Left hindlimb (tissue), 1 donor: ENCODE measurements at places on chromosomes 3 and 15.

DNA sequence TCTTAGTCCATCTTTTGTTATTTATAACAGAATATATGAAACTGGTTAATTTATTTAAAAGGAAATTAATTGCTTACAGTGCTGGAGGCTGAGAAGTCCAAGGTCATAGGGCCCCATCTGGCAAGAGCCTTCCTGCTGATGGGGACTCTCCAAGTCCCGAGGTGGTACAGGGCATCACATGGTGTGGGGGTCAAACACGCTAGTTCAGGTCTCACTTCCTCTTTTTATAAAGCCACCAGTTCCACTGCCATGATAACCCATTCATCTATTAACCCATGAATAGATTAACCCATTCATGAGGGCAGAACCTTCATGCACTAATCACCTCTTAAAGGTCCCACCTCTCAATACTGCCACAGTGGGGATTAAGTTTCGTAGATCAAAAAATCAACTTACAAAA lies 659.3 kb downstream of the NAALADL2 start:
- no peak for DNase-seq

- DNase-seq, result no peak
These were observed 115.0 kb upstream of the VEPH1 start for GRCh38 chr3:157618075-157618760.

GRCh38 chr3:153835540-153835939 lies 285.6 kb upstream of the ARHGEF26 start:
- DNase-seq, result no peak

GRCh38 chr3:152350139-152350538 lies 81.4 kb downstream of the MBNL1 start:
- no peak for DNase-seq

GRCh38 chr3:43620831-43621655 lies 768 bp downstream of the ANO10 start:
- DNase-seq, result no peak

GRCh38 chr3:98985431-98985830 lies 83.9 kb upstream of the DCBLD2 start:
- no peak for DNase-seq

GRCh38 chr3:169053427-169053826 lies 610.1 kb downstream of the MECOM start:
- DNase-seq, result no peak

GRCh38 chr3:142077155-142077858 lies 72.0 kb downstream of the TFDP2 start:
- DNase-seq, result no peak
